ENCODE measurements at places on chromosomes 6 and 20.

DNA sequence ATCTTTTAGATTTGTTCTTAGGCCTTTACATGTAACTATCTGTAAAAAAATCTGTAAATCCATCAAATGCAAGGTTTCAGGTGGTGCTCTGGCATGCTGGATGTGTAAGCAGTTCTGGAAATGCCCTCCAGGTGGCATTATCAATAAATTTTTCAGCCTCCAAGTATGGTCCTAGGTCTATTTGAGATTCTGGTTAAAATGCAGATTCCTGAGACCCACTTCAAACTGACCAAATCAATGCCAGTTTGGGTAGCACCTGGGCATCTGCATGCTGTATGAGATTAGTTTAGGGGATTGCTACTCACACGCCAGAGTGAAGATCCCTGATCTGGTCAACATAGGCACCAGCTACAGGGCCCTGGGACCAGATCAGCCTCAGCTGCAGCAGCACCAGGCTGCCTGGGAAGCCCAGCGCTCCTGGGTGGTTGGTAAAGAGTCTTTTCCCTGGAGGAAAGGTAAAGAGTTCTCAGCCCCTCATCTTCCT, 507.3 kb upstream of the CITED2 start:
- no peak for DNase-seq

- no peak for DNase-seq
These were observed 37.0 kb upstream of the BTBD3 start for GRCh38 chr20:11880680-11881079.

- no peak for DNase-seq
These were observed 221.8 kb downstream of the FRK start for GRCh38 chr6:115838763-115839401.

DNA sequence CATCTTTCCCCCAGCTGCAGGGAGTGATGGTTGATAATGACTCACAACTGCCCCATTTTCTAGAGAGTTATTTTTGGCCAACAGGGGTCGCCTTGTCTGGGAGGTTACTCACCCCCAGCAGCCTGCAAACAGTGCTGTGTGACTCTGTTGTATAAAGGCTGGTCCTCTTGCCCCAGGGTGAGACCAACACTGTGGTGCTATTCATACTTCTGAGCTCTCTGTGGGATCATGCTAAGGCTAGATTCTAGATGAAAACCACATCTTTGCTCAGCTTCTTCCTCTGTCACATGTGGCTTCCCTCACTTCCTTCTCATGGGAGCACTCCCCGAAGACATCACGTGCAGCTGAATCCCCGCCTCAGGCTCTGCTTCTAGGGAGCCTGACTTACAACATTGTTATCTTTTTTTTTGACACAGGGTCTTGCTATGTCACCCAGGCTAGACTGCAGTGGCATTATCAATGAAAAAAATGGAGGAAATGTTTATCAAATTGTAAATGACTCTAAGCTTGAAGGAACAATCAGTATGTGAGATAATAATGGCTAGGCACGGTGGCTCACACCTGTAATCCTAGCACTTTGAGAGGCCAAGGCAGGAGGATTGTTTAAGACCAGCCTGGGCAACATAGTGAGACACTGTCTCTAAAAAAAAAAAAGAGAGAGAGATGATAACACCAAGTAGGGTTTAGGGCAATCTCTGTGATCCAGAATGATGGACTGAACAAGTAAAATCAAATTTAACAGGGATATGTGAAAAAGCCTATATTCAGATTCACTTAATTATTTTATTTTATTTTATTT, 55.7 kb upstream of the SLC23A2 start:
- DNase-seq: peak; percentile 58

- no peak for DNase-seq
These were observed 3.9 kb downstream of the PRDM1 start for GRCh38 chr6:106090001-106090400.

- DNase-seq: no peak
These were observed 7.4 kb downstream of the PIM1 start for GRCh38 chr6:37177077-37177934.

GRCh38 chr20:11305406-11305805, 612.3 kb upstream of the BTBD3 start:
- no peak for DNase-seq

Measured in activated CD4-positive, alpha-beta T cell treated with anti-CD3 and anti-CD28 coated beads, Interleukin-2, amount 50 U/mL, for 1 hour (primary cell).